ENCODE measurements at places on chromosomes 6 and 20.

DNA sequence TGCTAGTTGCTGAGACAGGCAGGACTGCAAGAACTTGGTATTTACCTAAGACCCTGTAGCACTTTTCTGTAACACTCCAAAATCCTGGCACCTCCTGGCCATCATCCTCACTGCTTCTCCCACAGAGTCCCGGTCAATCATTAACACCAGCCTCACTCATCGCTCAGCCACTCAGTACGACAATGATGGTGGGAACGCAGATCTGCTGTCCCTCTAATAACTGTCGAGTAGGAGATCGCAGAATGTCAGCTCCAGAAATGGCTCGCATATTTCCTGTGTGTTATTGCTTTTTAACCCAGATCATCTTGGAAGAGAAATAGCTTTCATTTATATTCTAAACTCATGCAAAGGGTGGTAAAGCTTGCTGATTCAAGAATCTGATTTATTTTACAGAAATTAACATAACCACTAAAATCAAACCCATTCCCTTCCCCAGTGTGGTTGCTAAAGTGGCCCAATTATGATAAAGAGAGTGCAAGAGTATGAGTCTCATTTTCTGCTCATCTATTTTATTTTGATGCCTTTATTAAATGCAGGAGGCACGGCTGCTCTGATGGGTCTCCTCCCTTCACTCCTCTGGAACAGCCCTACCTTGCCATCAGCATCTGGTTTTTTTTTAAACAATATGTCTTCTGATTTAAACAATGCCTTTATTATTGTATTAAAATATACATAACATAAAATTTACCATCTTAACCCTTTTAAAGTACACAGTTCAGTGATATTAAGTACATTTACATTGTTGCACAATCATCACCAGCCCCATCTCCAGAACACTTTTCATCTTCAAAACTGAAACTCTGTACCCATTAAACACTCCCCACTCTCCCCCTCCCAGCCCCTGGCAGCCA lies 28.3 kb upstream of the GGTLC1 start:
- DNase-seq: no peak

DNA sequence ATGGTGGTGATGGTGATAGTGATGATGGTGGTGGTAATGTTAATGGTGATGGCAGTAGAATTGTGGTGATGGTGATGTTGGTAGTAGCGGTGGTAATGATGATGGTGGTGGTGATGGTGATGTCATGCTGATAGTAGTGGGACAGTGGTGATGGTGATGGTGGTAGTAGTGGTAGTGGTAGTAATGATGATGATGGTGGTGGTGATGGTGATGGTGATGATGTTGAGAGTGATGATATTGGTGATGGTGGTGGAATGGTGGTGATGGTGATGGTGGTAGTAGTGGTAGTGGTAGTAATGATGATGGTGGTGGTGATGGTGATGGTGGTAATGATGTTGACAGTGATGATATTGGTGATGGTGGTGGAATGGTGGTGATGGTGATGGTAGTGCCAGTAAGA lies 128.8 kb downstream of the LPA start:
- no peak for DNase-seq

DNA sequence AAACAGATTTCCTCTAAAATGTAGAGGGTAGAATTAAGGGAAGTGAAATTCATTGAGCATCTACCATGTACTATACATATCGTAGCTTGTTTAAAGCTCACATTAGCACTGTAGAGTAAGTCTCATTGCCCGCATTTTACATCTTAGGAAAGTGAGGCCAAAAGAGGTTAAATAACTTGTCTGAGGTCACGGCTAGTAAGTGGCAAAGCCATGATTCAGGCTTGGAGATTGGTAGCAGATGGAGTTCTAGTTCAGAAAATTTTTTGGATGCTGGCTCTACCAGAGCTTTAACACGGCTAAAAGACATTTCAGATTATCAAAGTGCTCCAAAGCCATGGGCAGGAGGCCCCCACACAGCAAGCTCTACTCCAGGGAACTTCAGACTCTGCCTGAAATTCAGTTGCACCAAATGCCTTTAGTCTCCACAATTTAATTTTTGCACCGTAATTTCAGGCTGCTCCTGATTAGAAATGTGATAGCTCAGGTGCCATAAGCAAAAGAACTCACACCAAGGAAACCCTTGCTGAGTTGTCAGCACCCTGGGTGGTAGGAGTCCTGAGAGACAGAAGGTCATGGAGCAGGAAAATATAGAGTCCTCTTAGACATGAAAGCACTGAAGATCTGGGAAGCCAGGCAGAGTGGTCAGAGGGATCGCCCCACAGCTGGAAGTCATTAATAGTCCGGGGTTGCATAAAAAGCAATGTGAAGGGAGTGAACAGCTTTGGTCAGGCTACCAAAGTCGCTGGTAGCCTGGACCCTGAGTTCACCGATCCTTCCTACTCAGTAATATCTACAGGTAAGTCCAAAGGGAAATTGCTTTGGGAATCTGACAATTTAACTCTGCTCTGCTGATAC lies 55.2 kb upstream of the ASIP start:
- no peak for DNase-seq

- DNase-seq: no peak
These were observed 841.4 kb upstream of the MAP3K7 start for GRCh38 chr6:91428296-91428695.

- DNase-seq: no peak
These were observed 172.3 kb upstream of the CDYL start for GRCh38 chr6:4603856-4604369.

GRCh38 chr6:163834226-163834970 lies 419.9 kb downstream of the QKI start:
- DNase-seq: no peak

- DNase-seq: no peak
These were observed 5.8 kb upstream of the TBXT start for GRCh38 chr6:166173281-166173951.

- no peak for DNase-seq
These were observed 40.2 kb upstream of the TRAM2 start for GRCh38 chr6:52617087-52617486.

GRCh38 chr20:33908336-33908735 lies 85.4 kb upstream of the RALY start:
- no peak for DNase-seq

GRCh38 chr6:34855463-34855862 lies 32.4 kb downstream of the TAF11 start:
- no peak for DNase-seq

GRCh38 chr6:46320505-46320904 lies 149.7 kb upstream of the ENPP5 start:
- no peak for DNase-seq

- DNase-seq: no peak
These were observed 28.2 kb upstream of the KCNB1 start for GRCh38 chr20:49510562-49511122.

- DNase-seq: no peak
These were observed 45.2 kb upstream of the TFAP2A start for GRCh38 chr6:10460096-10460495.

DNA sequence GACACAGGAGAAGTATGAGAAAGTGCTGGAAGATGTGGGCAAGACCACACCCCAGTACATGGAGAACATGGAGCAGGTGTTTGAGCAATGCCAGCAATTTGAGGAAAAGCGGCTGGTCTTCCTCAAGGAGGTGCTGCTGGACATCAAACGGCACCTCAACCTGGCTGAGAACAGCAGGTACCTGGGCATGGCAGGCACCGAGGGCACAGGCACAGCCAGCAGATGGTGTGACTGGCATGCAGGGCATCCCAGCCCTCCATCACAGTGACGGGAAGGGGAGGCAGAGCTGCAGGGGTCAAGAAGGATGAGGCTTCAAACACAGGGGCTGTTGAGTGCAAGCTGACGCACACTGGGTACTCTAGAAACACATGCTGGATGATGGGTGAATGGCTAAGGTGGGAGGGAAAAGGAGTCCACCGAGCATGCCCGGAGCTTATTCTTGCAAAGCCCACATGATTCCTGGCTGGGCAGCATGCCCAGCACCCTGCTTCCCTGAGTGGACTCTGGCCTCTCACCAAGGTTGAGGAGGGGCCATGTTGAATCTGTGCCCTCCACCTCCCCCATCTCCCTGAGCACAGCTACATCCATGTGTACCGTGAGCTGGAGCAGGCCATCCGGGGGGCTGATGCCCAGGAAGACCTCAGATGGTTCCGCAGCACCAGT lies 26.3 kb downstream of the SPDEF start:
- DNase-seq: no peak

DNA sequence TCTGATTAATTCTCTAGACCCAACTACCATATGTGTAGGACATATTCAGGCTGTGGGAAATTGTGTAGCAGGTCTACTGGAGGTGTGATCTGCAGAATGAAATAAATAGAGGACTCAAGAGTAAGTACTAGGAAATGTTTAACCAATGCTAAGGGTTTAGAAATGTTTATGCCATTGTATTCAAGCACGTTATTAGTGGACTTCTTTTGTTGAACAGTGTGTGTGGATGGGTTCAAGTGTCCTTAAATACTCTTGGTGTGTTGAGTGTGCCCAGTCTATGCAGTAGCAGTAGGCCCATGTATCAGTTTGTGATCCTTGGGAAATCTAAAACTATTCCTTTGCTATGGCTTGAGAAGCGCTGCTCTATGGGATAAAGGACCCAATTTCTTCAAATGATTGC lies 112.1 kb downstream of the FARS2 start:
- DNase-seq: no peak

Measured in NCI-H748 treated with DMSO at 0.1 percent for 48 hours (cell line).